CD14-positive monocyte (primary cell): ENCODE measurements at places on chromosomes 2 and 18.

GRCh38 chr2:224994242-224994823 lies 47.9 kb downstream of the DOCK10 start:
- no peak overlapping the region for H3K27ac ChIP-seq
- peaks cover 16% of the 10 kb centered on the region for H3K36me3 ChIP-seq
- DNase-seq = no peak
- H3K4me1 ChIP-seq = no peaks in the 10 kb centered on the region

DNA sequence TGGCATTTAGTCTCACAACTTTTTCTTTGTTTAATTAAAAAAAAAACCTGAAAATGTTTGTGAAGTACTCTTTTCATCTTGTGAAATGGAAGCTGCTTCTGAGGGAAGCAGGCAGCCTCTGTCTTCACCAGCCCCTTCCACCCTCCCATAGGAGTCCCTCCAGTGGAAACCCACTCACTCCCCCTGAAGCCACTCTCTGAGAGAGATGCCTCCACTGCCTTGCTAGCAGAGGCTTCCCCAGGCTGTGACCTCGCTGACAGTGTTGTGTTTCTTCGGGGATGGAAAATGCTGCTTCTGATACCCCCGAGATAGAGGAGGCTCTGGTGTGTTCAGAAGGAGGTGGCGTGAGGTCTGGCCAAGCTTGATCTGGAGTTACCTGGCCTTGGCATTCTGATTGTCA lies 59.9 kb downstream of the SH3RF3 start:
- no peaks in the 10 kb centered on the region for H3K27me3 ChIP-seq
- no peaks in the 10 kb centered on the region for H3K4me1 ChIP-seq
- H3K36me3 ChIP-seq = no peaks in the 10 kb centered on the region
- no peak for DNase-seq
- no peak overlapping the region for H3K4me3 ChIP-seq
- no peak overlapping the region for H3K27ac ChIP-seq

GRCh38 chr18:67308819-67309218 lies 207.7 kb downstream of the DSEL start:
- H3K27ac ChIP-seq = no peak overlapping the region
- no peaks in the 10 kb centered on the region for H3K27me3 ChIP-seq
- no peak for DNase-seq
- no peak overlapping the region for H3K4me3 ChIP-seq

GRCh38 chr18:27062802-27063201 lies 122.3 kb downstream of the CHST9 start:
- no peak overlapping the region for H3K4me3 ChIP-seq
- no peaks in the 10 kb centered on the region for H3K36me3 ChIP-seq
- H3K27me3 ChIP-seq = no peaks in the 10 kb centered on the region
- DNase-seq = no peak
- H3K4me1 ChIP-seq = no peaks in the 10 kb centered on the region

- peak overlapping the region; percentile 94 for H3K27ac ChIP-seq
- H3K36me3 ChIP-seq = peaks cover 12% of the 10 kb centered on the region
- DNase-seq = no peak
- H3K27me3 ChIP-seq = no peaks in the 10 kb centered on the region
- peak overlapping the region; percentile 93 for H3K4me3 ChIP-seq
- peaks cover 75% of the 10 kb centered on the region for H3K4me1 ChIP-seq
Observed at GRCh38 chr2:38077431-38077769, 1.4 kb upstream of the CYP1B1 start.

DNA sequence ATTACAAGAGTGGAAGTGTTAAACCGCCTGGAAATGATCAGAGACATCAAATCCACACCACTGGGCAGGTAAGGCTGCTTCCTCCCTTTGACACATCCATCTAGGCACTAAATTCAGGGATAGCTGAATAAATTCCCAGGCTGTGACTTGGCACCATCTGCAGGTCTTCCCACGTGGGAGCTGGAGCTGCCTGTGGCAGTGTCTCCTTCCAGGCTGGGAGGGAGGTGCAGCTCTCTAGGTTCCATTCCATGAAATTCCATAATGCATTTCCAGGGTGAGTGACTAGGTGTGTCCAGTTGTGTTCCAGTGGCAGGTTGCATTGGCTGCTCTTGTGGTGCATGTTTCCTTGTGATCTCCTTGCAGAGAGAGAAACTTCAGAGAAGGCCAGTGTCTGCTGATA lies 188.9 kb upstream of the CXCR4 start:
- peaks cover 6% of the 10 kb centered on the region for H3K4me1 ChIP-seq
- H3K27ac ChIP-seq = no peak overlapping the region
- H3K4me3 ChIP-seq = no peak overlapping the region
- DNase-seq = no peak
- no peaks in the 10 kb centered on the region for H3K36me3 ChIP-seq

DNA sequence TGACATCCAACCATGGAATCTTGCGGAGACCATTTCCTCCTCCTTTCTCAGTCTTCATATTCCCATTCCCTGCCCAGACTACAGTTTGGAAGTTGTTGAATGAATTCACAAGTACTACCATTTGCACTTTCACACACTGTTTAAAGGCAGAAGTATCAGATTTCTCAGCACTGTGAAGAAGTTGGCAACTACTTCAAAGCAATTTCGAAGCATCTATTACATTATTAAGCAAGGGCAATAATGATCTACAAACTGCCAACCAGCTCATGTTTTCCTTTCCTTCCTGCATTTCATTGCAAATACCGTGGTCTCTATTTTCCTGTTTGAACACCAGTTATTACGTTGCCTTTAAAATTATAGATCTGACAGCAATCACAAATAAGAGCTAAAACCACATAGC lies 105.5 kb downstream of the IRS1 start:
- H3K27ac ChIP-seq = no peak overlapping the region
- no peaks in the 10 kb centered on the region for H3K4me1 ChIP-seq
- DNase-seq = no peak
- no peak overlapping the region for H3K4me3 ChIP-seq
- H3K36me3 ChIP-seq = no peaks in the 10 kb centered on the region

DNA sequence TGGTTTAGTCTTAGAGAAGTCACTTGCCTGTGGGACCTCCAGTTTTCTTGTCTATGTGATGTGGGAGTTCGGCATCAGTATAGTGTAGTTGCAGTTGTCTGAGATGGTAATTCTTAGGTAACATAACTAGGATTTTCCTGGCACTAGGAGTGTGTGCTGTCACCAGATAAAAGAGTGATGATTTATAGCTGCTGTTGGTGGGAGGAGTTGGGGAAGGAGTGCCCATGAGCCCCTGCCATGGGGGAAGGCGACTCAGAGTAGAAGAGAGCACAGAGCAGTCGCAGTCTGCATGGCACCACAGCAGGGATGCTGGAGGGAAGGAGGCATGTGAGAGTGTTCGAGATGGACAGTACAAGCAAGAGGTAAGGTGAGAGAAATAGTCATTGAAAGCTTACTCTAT lies 38.7 kb downstream of the ATP9B start:
- H3K4me3 ChIP-seq = no peak overlapping the region
- no peak for DNase-seq
- H3K36me3 ChIP-seq = peaks cover 12% of the 10 kb centered on the region
- no peaks in the 10 kb centered on the region for H3K4me1 ChIP-seq
- no peak overlapping the region for H3K27ac ChIP-seq
- no peaks in the 10 kb centered on the region for H3K27me3 ChIP-seq

GRCh38 chr2:59236723-59237122 lies 995.6 kb upstream of the FANCL start:
- H3K27me3 ChIP-seq = no peaks in the 10 kb centered on the region
- no peak overlapping the region for H3K27ac ChIP-seq
- no peaks in the 10 kb centered on the region for H3K4me1 ChIP-seq
- H3K4me3 ChIP-seq = no peak overlapping the region
- H3K36me3 ChIP-seq = no peaks in the 10 kb centered on the region
- DNase-seq = no peak

GRCh38 chr2:106859498-106859897 lies 26.5 kb downstream of the ST6GAL2 start:
- no peak for DNase-seq
- no peaks in the 10 kb centered on the region for H3K27me3 ChIP-seq
- no peaks in the 10 kb centered on the region for H3K4me1 ChIP-seq
- H3K27ac ChIP-seq = no peak overlapping the region

DNA sequence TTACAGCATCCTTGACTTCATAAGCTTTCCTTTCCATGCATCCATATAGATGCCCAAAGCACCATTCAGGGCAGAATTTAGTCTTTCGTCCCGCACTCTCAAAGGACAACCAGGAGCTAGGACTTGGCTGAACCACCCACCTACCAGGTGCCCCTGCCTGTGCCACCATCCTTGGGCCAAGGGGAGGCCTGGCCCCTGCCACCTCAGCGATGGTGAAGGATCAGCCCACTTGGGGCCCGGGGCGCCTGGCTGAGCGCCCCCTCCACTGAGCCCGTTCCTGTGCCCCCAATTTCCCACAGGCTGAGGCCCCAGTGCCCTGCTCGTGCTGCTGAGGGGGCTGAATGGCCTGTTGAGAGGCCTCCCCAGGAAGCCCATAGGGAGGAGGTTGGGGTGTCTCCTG lies 33.3 kb upstream of the ALPP start:
- no peak overlapping the region for H3K4me3 ChIP-seq
- peaks cover 18% of the 10 kb centered on the region for H3K27me3 ChIP-seq
- H3K27ac ChIP-seq = no peak overlapping the region
- no peaks in the 10 kb centered on the region for H3K36me3 ChIP-seq
- DNase-seq = no peak
- no peaks in the 10 kb centered on the region for H3K4me1 ChIP-seq

GRCh38 chr2:229431327-229431954 lies 160.4 kb upstream of the PID1 start:
- DNase-seq = peak; percentile 44
- no peaks in the 10 kb centered on the region for H3K4me1 ChIP-seq
- H3K27me3 ChIP-seq = peaks cover 7% of the 10 kb centered on the region
- H3K4me3 ChIP-seq = no peak overlapping the region

DNA sequence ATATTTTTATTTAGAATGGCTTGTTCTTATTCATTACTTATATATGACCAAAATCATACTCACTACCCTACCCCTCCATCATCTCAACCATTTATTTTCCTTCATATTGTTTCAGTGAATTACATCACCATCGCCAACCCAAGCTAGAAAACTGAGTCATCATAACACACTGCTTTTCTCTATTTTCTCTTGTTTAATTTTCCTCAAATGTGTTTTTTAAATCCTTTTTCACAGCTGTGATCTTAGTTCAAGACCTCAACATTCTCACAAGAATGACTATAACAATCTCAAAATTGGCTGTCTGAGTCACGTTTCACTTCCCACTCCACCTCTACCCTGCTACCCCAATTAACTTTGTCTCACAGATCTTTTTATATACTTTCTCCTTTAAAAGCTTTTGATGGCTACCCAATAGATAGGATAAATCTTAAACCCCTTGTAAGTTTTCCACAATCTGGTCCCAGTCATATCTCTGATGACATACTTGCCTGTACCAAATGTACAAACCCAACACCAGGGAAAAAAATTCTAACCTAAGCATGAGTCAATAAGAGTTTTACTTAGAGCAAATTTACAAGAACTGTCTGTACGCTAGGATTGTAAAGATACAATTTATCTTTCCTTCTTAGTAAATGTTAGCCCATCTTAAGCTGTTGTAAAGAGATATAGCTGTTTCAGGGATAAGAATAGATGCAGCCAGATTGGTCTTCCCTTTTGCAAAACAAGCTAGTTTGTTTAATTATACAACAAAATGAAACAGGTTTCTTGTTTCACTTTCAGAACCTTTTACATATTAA lies 635.1 kb upstream of the SLC39A10 start:
- no peak overlapping the region for H3K4me3 ChIP-seq
- no peaks in the 10 kb centered on the region for H3K4me1 ChIP-seq
- no peak for DNase-seq
- no peaks in the 10 kb centered on the region for H3K36me3 ChIP-seq

GRCh38 chr2:127421871-127422558 lies 3.8 kb downstream of the PROC start:
- peaks cover 7% of the 10 kb centered on the region for H3K27me3 ChIP-seq
- H3K4me1 ChIP-seq = peaks cover 17% of the 10 kb centered on the region
- no peak for DNase-seq
- no peaks in the 10 kb centered on the region for H3K36me3 ChIP-seq

- no peaks in the 10 kb centered on the region for H3K27me3 ChIP-seq
- peaks cover 11% of the 10 kb centered on the region for H3K4me1 ChIP-seq
- no peak for DNase-seq
- no peak overlapping the region for H3K4me3 ChIP-seq
- no peak overlapping the region for H3K27ac ChIP-seq
- H3K36me3 ChIP-seq = no peaks in the 10 kb centered on the region
Observed at GRCh38 chr2:145138626-145139025, 618.7 kb upstream of the ZEB2 start.

GRCh38 chr2:29806461-29806860 lies 114.9 kb downstream of the ALK start:
- no peak for DNase-seq
- H3K4me1 ChIP-seq = no peaks in the 10 kb centered on the region
- H3K36me3 ChIP-seq = no peaks in the 10 kb centered on the region
- no peak overlapping the region for H3K4me3 ChIP-seq

- H3K4me1 ChIP-seq = peaks cover 42% of the 10 kb centered on the region
- peak overlapping the region; percentile 21 for H3K27ac ChIP-seq
- DNase-seq = peak; percentile 62
- H3K36me3 ChIP-seq = peaks cover 13% of the 10 kb centered on the region
- no peaks in the 10 kb centered on the region for H3K27me3 ChIP-seq
Observed at GRCh38 chr18:62979176-62979575, 263.8 kb downstream of the PHLPP1 start.

DNA sequence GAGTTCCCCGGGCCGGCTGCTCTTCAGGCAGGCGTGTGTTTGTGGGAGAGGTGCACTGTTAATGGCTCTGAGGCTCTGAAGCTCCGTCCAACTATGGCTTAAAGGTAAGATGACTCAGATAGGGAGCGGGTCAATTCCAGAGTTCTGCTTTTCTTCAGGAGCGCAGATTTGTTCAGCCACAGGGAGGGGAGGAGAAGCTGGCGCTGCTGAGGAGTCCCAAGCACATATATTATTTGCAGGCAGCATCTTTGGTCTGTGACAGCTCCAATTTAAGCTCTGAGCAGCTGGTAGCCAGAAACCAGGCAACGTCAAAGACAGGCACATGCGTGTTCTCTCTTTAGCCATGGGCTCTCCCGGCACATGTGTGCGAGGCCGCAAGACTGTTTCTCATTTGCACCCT lies 229.2 kb downstream of the BCL2 start:
- H3K4me1 ChIP-seq = no peaks in the 10 kb centered on the region

DNA sequence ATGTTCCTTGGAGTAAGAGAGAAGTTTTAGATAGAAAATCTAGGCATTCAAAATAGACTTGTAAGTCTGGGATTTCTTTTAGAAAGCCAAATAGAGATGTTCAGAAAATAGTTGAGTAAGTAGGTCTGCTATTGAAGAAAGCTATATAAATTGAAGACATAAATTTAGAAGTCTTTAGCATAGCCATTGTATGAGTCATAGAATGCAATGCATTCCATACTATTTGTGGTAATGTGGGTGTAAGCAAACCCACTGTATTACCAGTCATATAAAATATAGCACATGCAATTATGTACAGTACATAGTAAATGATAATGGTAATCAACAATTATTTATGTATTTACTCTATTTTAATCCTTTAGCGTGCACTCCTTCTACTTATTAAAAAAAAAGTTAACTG lies 14.1 kb downstream of the MC4R start:
- H3K27me3 ChIP-seq = no peaks in the 10 kb centered on the region
- no peak overlapping the region for H3K27ac ChIP-seq
- DNase-seq = no peak
